ENCODE measurements at places on chromosomes 13 and 19.

- peak; percentile 80 for DNase-seq
These were observed 99.6 kb downstream of the SUCLA2 start for GRCh38 chr13:47901441-47901840.

DNA sequence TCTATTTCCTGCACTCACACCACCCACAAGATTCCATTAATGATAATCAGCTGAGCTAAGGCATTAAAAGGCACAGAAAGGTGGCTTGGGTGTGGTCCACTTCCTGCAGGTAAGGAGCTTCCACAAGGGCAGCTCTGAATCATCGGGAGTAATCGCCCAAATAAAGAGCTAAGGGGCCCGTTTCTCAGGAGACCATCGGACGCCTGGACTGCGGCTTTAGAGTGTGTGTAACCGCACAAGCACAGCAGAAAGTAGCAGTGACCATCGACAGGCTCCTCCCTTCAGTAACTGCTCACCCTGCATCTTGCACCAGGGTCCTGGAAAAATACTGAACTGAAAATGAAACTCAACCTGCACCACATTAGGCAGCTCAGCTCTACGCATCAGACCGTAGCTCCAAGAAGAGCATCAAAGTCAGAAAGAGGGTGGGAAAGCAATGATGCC is 6.0 kb downstream of the STK24 start:
- DNase-seq = no peak

DNA sequence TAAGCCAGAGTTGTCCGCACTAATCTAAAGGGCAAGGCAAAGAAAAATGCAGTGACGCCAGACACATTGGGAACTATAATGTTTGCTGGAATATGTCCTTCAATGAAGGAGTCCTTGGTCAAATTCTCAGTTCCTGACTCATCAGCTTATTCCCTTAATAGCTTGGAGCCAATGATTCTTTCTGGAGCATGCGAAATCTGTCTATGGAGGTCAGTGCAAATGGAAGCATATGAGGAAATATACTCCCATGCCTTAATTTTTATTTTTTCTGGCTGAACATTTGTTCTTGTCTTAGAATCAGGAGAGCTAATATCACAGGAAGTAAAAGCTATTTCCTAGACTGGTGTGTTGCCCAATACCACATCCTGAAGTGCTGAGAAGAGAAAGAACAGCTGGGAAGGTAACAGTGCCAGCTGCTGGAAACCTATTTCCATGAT is 289.8 kb upstream of the SPRY2 start:
- peak; percentile 43 for DNase-seq

GRCh38 chr13:95641291-95642027 is 3.0 kb downstream of the DZIP1 start:
- no peak for DNase-seq

GRCh38 chr19:1579222-1579621 is 11.1 kb upstream of the MEX3D start:
- DNase-seq = no peak

- no peak for DNase-seq
These were observed 887 bp downstream of the SIPA1L3 start for GRCh38 chr19:37907735-37908455.

GRCh38 chr19:41186971-41187883 is 5.8 kb upstream of the CYP2S1 start:
- DNase-seq = no peak

- peak; percentile 95 for DNase-seq
These were observed 151.7 kb downstream of the DCLK1 start for GRCh38 chr13:35979361-35979951.

GRCh38 chr13:34070006-34070405 is 252.1 kb downstream of the RFC3 start:
- peak; percentile 54 for DNase-seq

GRCh38 chr19:54851353-54851752 is 1.1 kb downstream of the KIR3DL2 start:
- no peak for DNase-seq

- no peak for DNase-seq
These were observed 4.5 kb downstream of the FGF9 start for GRCh38 chr13:21675095-21675991.

DNA sequence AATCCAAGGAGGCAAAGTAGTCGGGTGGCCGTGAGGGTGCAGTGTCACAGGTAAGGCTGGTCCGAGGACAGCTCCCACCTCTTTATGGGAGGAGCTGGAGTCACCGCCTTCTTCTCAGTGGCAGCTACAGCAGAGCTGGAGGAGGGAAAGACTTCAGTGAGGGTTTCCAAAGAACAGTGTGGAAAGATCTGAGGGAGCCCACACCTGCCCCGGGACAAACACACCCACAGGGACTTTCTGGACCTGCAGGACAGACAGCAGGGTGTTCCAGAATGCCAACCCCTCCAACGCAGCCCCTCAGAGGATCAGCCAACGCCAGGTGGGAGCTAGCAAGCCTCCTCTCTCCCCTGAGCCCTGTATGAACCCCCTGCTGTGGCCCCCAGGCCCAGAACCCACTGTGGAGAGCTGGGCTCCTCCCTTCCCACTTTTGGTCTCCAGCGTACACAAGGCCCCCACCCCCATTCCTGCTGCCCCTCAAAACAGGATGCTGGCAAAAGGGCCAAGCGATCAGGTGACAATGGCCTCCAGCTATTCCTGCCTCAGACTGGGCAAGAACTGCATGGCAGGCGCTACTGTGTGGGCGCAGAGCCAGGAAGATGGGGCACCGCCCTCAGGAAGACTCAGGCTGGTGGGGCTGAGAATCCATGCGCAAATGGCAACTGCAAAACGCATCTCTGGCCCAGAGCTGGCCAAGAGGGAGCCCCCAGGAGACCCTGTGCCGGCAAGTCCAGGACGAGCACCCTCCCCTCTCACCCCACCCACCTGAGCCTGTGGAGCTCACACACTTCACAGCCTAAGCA is 3.5 kb upstream of the CD320 start:
- DNase-seq = no peak

- no peak for DNase-seq
These were observed 887 bp downstream of the NDUFS7 start for GRCh38 chr19:1384478-1385110.

DNA sequence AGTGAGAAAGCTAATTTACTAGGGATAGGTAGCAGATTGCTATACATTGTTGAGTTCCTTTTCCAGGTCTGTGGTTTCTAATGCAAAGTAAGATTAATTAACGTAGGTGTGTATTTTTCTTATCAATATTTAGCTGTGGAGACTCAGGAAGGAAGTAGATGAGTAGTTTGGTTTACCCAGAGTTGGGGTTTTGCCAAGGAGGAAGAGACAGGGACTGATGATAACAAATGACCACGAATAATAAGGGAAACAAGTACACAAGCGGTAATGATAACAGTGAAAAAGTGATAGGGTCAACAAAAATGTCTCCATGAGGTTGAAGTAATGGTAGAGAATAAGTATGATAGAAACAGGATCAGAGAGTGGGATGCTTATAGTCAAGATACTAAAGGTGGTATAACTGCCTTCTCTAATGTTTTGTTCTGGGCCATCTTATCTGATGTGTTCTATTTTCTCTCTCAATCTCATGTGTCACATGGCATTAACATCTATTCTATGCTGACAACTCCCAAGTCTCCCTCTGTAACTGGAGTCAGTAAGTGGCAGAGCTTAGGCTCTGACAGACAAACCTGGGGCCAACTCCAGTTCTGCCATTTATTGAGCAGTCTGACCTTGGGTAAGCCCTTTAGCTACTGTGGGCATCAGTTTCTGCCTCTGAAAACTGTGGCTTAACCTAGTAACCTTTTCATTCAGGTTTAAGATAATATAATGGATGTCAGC is 8.8 kb downstream of the OBI1 start:
- DNase-seq = no peak

GRCh38 chr13:80382576-80382975 is 41.6 kb upstream of the SPRY2 start:
- DNase-seq = no peak

DNA sequence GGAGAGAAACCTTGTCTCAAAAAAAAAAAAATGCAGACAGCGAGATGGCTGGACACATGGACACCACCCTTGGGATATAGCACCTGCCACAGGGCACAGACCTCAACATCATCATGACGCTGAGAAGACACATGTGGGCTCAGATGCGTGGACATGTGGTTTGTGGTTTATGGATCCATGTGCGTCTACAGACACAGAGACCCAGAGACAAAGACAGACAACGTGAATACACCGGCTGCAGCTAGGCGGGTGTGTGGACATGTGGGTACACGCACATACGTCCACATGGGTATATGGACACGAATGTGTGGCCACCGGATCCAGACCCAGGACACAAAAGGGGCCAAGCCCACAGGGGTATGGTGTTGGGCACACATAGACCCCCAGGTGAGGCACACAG is 1.3 kb downstream of the TNFSF14 start:
- no peak for DNase-seq

- DNase-seq = no peak
These were observed 6.1 kb downstream of the RANBP3 start for GRCh38 chr19:5971714-5972354.

- peak; percentile 46 for DNase-seq
These were observed 38.3 kb downstream of the NDFIP2 start for GRCh38 chr13:79519255-79519654.

DNA sequence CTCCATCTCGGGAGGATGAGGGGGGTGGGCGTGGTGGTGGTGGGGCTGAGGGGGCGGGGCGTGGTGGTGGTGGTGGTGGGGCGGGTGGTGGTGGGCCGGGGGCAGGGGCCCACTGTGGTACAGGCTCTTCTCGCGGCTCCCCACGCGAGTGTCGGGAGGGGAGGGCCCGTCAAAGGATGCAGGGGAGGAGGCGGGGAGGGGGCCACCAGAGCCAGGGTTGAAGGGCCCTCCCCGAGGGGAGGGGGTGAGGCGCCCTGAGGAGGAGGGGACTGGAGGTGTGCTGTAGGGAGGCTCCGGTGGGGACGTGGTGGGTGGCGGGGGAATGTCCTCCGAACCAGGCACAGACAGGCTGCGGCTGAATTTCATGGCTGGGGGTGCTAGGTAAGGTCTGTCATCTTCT is 19.6 kb downstream of the C19orf81 start:
- no peak for DNase-seq

DNA sequence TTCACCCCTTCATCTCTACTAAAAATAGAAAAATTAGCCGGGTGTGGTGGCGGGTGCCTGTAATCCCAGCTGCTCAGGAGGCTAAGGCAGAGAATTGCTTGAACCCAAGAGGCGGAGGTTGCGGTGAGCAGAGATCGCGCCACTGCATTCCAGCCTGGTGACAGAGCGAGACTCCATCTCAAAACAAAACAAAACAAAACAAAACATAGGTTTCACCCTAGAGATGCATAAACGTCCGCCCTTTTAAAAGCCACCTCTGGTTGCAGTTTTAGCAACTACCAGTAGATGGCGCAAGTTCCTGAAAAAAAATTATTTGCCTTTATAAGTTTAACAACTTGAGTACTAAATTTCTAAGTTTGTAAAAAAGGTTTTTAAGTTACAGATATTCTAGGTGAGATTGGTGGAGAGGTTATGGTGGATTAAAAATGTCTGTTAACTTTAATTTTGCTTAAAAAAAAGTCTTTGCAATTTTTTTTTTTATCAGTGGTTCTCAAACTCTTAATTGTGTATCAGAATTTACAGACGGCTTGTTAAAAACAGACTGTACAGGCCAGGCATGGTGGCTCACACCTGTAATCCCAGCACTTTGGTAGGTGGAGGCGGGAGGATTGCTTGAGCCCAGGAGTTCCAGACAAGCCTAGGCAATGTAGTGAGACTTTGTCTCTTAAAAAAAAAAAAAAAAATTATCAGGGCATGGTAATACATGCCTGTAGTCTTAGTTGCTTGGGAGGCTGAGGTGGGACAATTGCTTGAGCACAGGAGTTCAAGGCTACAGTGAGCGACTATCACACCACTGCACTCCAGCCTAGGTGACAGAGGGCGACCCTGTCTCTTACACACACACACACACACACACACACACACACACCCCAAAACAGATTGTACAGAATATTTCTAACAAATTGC is 42.1 kb downstream of the NAA16 start:
- peak; percentile 54 for DNase-seq

DNA sequence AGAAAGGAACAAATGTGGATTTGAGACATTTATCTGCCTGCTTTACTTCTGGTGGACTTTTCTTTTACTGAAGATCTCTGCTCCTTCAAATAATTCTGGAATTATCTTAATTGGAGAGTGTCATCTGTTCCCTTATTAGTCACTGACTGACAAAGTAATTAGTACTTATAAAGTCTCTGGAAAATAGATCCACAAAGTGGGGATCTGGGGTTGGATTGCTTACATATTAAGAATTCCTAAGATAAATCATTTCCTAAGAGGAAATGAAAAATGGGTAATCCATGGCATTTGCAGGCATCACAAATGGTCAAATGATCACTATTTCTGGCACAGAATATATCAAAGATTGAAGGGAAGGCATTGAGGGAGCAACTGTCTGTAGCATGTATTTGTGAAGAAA is 137.4 kb upstream of the SLITRK5 start:
- no peak for DNase-seq

GRCh38 chr19:9139609-9140158 is 513 bp upstream of the ZNF317 start:
- no peak for DNase-seq

- no peak for DNase-seq
These were observed 80.1 kb downstream of the ZNF486 start for GRCh38 chr19:20247016-20247683.

DNA sequence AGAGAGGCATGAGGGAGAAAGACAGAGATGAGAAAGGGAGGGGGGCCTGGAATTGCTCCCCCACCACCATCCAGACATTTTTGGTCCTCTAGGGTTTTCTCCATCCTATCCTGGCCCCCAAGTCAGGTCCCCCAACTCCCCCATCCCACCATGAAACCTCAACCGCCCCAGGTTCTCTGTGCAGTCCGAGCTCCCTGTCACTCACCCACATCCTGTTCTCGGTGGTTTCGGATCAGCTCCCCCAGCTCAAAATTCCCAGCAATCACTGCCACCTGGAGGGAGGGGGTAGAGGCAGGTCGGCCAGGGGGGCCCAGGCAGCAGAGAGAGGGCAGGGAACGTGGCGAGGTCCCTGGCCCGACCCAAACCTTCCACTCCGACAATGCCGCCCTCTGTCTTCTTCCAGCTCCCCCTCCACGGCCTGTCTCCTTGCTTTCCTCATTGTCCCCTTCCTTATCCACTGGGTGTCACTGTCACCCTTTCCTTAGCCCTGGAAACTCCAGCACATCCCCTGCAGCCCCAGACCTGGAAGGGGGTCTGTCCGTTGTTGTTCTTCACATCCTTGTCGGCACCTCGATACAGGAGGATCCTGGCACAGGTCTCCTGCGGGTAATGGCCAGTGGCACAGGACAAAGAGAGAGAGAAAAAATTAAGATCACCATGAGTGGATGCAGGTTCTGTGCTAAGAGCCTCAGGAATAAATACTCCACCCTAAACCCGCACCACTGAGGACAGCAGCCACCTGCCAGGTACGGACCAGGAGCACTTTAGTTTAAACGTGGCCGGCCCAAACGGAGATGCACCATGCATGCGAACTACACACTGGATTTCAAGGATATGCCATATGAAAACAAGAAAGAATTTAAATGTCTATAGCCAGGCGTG is 15.4 kb downstream of the SHANK1 start:
- peak; percentile 35 for DNase-seq

- no peak for DNase-seq
These were observed 192.6 kb downstream of the COL4A1 start for GRCh38 chr13:110114316-110114715.

- DNase-seq = peak; percentile 77
These were observed 4.9 kb downstream of the FXYD3 start for GRCh38 chr19:35120492-35120891.

GRCh38 chr19:55670280-55671053 is 4.6 kb upstream of the EPN1 start:
- DNase-seq = no peak

All from fibroblast of skin of right biceps (primary cell).